ENCODE measurements at places on chromosomes 4 and X.

GRCh38 chrX:39661116-39661907 is 436.4 kb downstream of the BCOR start:
- no peak overlapping the region for H3K27ac ChIP-seq
- H3K27me3 ChIP-seq: no peaks in the 10 kb centered on the region
- H3K36me3 ChIP-seq: no peaks in the 10 kb centered on the region
- H3K4me3 ChIP-seq: no peak overlapping the region
- no peak for DNase-seq

- H3K4me1 ChIP-seq: no peaks in the 10 kb centered on the region
- no peaks in the 10 kb centered on the region for H3K36me3 ChIP-seq
- no peaks in the 10 kb centered on the region for H3K27me3 ChIP-seq
- H3K4me3 ChIP-seq: no peak overlapping the region
- DNase-seq: no peak
- H3K27ac ChIP-seq: no peak overlapping the region
Measured at GRCh38 chr4:165364452-165365080, 14.2 kb upstream of the CPE start.

- DNase-seq: no peak
- no peak overlapping the region for H3K27ac ChIP-seq
- H3K4me3 ChIP-seq: no peak overlapping the region
- no peaks in the 10 kb centered on the region for H3K36me3 ChIP-seq
Measured at GRCh38 chrX:13489454-13489853, 79.9 kb upstream of the EGFL6 start.

DNA sequence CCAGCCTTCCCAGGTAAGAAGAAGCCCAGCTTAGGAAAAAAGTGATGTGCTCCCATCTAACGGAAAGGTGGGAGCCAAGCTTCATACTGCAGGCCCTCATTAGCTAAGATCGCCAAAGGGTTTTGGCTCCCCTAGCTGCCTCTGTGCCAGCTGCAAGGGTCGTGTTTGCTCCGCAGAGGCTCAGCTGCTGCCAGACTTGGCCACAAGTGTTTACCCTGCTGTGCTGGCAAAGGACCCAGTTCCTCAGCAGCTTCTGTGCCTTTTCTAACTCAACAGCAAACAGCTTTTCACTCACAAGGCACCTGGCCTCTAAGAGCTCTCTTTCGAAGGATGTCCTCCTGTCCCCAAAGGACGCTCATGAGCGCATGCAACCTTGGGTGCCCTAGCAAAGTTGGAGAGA is 12.2 kb upstream of the VMA21 start:
- no peak for DNase-seq
- no peaks in the 10 kb centered on the region for H3K36me3 ChIP-seq
- H3K27me3 ChIP-seq: no peaks in the 10 kb centered on the region
- no peak overlapping the region for H3K27ac ChIP-seq

GRCh38 chr4:154939851-154940250 is 158.8 kb downstream of the RBM46 start:
- H3K27ac ChIP-seq: no peak overlapping the region
- no peaks in the 10 kb centered on the region for H3K4me1 ChIP-seq
- DNase-seq: no peak
- no peaks in the 10 kb centered on the region for H3K36me3 ChIP-seq
- no peaks in the 10 kb centered on the region for H3K27me3 ChIP-seq

- H3K36me3 ChIP-seq: no peaks in the 10 kb centered on the region
- no peaks in the 10 kb centered on the region for H3K27me3 ChIP-seq
- peak; percentile 54 for DNase-seq
- no peak overlapping the region for H3K4me3 ChIP-seq
- H3K27ac ChIP-seq: peak overlapping the region; percentile 59
Measured at GRCh38 chr4:151874328-151874727, 113.5 kb upstream of the GATB start.

GRCh38 chr4:83552083-83552482 is 16.2 kb downstream of the GPAT3 start:
- peaks cover 5% of the 10 kb centered on the region for H3K4me1 ChIP-seq
- no peaks in the 10 kb centered on the region for H3K36me3 ChIP-seq
- no peak overlapping the region for H3K27ac ChIP-seq
- no peaks in the 10 kb centered on the region for H3K27me3 ChIP-seq
- no peak for DNase-seq

DNA sequence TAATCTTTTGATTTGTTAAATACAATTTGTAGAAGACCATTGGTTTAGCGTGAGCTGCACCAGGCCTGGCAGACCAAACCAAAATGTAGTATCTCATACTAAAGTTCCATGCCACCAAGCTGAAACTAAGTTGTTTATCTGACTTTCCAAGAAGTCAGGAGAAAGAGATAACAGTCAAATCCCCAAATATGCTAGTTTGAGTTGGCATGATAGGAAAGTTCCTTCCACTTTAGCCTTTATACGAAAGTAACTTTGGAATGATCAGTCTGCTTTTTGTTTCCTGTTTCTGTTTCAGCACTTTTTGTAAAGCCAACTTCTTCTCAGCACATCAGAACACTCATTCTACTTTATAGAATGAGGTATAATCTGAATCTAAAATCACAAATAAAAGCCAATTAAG is 449.2 kb downstream of the GRXCR1 start:
- no peak overlapping the region for H3K4me3 ChIP-seq
- no peaks in the 10 kb centered on the region for H3K36me3 ChIP-seq
- no peak for DNase-seq
- H3K4me1 ChIP-seq: no peaks in the 10 kb centered on the region
- no peak overlapping the region for H3K27ac ChIP-seq
